ENCODE measurements at places on chromosomes 3 and 15.
A peak's percentile ranks its signal among the peaks of the same experiment; 100 is the strongest.

GRCh38 chr3:11116336-11117059 is 37.8 kb upstream of the HRH1 start:
- DNase-seq, result no peak

DNA sequence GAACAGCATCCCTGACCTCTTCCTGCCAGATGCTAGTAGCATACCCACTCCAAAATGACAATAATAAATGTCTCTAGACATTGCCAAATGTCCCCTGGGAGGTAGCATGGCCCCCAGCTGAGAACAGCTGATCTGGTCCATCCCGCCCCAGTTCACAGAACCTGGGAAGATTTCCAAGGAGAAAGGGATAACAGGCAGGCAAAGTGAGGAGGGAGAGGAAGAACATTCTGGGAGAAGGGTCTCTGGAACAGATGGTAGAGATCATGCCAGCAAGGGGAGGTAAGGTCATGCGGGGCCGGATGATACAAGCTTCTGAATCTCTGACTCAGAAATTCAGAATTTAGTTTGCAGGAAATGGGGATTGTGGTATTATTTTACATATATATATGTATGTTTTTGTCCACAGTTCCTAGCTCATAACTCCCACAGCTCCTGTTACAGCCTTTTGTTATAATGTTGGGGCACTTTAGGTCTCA is 192.7 kb downstream of the SUCLG2 start:
- DNase-seq, result peak; percentile 16

DNA sequence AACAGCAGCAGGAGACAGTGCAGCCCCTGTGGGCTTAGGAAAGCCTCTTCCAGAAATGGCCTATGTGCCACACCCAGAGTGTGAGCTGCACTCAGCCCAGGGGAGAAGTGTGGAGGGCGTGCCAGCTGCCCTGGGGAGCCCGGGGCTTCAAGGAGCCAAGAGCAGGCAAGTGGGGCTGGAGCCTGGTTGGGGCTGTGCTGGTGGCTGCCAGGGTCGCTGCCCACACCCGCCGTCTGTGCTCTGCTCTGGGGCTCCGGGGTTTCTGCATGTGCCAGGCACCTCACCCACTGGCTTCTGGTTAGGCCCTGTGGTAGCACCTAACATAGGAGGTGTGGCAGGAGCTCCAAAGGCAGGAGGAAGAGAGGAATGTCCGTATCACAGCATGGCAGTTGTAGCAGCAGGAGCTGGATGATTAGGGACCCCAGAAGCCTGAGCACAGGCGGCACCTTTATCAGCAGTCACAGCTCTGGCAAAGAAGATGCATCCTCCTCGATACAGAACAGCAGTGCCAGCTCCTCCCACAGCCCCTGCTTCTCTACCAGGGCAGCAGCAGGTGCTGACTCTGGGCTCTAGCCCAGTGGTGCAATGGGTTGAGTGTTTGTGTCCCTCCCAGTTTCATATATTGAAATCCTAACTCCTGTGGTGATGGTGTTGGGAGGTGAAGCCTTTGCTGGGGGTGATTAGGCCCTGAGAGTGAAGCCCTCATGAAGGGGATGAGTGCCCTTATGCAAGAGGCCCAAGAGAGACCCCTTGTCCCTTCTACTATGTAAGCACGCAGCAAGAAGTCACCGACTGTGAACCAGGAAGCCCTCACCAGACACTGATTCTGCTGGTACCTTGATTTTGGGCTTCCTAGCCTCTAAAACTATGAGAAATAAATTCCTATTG is 70.0 kb upstream of the KLF13 start:
- no peak for DNase-seq

DNA sequence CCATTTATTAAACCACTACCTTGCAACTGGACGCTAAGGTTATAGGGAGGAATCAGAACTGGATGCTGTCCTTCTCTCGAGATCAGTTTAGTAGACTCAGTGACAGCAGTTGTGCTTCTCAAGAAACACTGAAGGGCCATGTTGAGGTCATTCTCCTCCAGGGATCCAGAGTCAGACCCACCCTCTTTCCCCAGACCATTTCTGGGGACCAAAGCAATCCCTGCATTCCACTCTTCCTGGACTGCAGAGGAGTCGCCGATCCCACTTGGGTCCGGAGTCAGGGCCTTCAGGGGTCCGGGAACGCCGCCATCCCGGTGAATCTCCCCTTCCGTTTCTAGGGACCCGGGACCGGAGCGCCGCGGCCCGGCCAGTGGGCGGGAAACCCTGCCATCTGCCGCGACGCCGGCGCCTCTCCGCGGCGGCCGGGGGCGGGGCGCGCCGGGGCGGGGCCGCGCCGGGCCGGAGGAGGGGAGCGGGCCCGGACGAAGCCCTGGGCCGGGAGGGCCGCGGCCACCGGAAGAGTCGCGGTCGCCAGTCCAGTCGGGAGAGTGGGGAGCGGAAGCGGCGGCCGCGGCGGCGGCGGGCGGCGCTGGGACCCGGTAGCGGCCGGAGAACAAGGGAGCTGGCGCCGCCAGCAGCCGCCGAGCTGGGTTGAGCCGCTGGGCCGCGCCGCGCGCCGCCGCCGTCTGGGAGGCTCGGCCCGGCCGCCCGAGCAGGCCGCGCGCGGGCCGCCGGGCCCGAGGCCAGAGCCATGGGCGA is at the start of gene DVL3:
Gene DVL3 (plus strand): TSS at position 493 of the 759 bp plus-strand sequence. CDS start 259 bp downstream, at position 752.
- DNase-seq, result no peak

GRCh38 chr3:58051196-58051595 is 43.0 kb downstream of the FLNB start:
- DNase-seq, result peak; percentile 79

GRCh38 chr3:175186511-175186910 is 327.4 kb downstream of the NAALADL2 start:
- no peak for DNase-seq

DNA sequence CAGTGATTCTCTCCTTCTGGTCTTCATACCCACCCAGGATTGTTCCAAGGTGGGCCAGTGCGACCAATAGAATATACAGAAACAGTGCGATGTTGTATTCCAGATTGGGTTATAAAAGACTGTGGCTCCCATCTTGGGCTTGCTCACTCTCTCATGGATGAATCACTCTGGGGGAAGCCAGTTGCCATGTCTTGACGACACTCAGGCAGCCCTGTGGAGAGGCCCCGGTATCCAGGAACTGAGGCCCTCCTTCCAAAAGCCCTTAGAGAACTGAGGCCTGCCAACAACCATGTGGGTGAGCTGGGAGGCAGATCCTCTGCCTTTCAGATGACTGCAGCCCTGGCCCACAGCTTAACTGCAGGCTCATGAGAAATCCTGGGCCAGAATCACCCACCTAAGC is 57.2 kb downstream of the SH3GL3 start:
- DNase-seq, result no peak

DNA sequence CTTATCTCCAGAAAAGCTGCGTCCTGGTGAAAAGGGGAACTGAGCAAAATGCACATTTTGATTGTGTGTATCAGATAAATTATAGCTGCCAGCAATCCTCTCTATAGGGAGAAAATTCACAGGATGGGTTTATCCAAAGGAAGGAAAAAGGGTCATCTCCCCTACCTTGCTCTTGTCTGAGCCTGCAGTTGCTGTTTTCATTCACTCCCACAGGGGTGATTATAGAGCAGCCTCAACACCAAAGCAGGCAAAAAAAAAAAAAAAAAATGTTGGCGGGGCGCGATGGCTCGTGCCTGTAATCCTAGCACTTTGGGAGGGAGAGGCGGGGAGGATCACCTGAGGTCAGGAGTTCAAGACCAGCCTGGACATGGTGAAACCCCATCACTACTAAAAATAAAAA is 333.7 kb downstream of the ROBO2 start:
- no peak for DNase-seq

Data from GM04503 (cell line).